Activated CD8-positive, alpha-beta T cell treated with anti-CD3 and anti-CD28 coated beads for 36 hours (primary cell): ENCODE measurements at places on chromosomes 3 and 15. TPM values are rescaled to one million over a fixed set of nuclear protein-coding genes. Genes with fewer than 3 reads are reported as not detected.

- H3K4me3 ChIP-seq: no peak overlapping the region
- H3K27me3 ChIP-seq: no peaks in the 10 kb centered on the region
- H3K27ac ChIP-seq: no peak overlapping the region
- H3K36me3 ChIP-seq: peaks cover 7% of the 10 kb centered on the region
- no peak for DNase-seq
Measured at GRCh38 chr15:76235186-76235826, 76.0 kb downstream of the ETFA start.

DNA sequence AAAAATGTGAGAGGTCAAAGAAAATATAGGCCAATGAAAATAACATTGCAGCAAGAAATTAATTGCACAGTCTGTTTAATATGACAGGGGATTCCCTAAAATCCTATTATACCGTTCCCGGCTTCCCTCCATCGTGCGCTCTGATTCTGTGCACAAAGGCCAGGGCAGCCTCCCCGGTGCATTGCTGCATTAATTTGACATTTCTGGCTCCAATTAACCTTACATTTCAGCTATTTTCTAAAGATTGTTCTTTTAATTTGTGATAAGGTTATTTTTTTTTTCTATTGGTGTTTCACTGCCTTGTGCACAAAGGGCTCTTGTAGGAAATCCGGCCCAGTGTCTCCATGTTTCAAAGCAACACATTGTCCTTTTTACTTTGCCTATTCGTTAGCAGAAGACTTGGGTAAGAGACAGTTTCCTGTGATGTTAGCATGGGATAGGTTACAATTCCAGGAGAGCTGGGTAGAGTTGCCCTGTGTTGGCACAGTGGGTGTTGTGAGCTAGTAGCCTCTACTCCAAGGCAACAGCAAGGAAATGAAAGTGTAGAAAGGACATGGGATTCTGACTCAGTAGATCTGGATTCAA, 257.3 kb upstream of the IGF1R start:
- H3K27ac ChIP-seq: no peak overlapping the region
- no peaks in the 10 kb centered on the region for H3K36me3 ChIP-seq

DNA sequence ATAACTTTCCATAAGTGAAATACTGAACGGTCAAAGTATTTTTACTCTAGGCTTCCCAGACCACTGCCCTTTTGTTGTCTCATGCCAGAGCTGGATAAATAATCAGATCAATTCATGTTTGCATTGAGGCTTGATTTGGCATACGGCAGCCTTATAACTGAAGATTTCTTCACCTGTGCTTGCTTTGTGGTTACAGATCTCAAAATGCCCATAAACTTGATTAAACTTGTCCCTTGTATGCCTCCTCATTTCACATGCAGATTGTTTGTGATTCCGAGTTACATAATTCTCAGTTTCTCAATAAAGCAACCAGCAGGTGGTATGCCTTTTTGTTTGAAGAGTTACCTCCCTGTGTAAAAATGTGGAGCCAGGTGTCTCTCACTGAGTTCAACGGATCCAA, 211.4 kb upstream of the LRIG1 start:
- no peak overlapping the region for H3K4me3 ChIP-seq
- no peaks in the 10 kb centered on the region for H3K4me1 ChIP-seq
- no peaks in the 10 kb centered on the region for H3K36me3 ChIP-seq
- peaks cover 8% of the 10 kb centered on the region for H3K27me3 ChIP-seq
- no peak for DNase-seq
- no peak overlapping the region for H3K27ac ChIP-seq

HIGD2B gene
- 0.27 TPM for total RNA-seq
